ENCODE measurements at places on chromosomes 4 and X.
A peak's percentile ranks its signal among the peaks of the same experiment; 100 is the strongest.

DNA sequence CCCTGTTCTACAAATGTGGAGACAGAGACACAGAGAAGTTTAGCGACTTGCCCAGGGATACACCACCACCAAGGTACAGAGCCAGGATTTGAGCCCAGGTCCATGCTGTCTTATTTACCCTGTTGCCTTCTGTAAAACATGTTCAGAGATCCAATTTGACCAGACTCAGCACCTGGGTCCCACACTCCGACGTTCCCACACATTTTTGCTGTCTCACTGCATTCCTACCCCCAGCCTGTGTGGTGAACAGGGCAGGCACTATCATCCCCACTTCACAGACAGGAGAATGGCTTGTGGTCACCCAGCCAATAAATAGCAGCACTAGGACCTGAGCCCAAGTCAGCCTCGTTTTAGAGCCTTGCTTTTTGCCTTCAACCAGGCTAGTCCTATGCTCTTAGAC, 102.8 kb downstream of the PJA1 start:
- peak; percentile 12 for DNase-seq

GRCh38 chr4:100981447-100982204, 365.7 kb downstream of the PPP3CA start:
- DNase-seq: peak; percentile 82

- DNase-seq: peak; percentile 39
Observed at GRCh38 chr4:150123796-150124677, 45.8 kb downstream of the DCLK2 start.

DNA sequence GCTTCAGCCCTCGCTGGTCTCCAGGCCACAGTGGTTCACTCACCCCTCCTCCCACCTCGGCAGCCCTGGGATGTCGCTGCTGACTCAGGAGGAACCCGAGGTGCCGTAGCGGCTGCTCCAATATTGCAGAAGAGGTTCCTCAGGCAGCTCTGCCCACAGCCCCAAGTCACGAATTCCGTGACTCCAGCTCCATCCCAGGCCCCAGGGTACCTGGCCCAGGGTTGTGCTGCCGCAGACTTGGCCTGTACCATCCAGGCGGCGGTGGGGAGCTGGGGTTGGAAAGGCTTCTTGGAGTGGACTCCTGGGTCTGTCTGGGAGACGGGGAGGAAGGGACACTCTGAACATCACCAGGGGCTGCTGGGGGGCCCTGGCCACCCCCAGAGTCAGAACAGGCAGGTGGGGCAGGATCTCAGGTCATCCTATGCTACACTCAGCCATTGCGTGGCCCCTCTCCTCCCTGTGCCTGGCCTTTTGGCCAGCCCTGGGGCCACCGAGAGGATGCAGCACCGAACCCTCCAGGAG, 728 bp upstream of the HGFAC start:
- DNase-seq: peak; percentile 58

DNA sequence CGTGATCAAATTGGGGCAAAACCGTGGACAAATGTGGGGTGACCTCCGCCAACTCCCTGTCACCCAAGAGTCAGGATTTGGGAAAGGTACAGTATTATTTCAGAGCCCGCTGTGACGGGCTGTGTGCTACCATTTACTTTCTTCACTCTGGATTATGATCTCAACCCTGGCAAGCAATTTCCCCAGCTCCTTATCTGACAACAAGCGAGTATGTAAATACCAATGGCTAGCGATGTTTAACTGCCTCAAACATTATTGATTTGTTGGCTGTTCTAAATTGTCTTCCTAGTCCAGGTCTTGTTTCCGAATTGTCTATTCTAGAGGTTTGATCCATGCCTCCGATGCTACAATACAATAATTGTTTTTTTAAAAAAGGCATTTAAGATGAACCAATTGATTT, 17.7 kb upstream of the PITX2 start:
- DNase-seq: no peak

DNA sequence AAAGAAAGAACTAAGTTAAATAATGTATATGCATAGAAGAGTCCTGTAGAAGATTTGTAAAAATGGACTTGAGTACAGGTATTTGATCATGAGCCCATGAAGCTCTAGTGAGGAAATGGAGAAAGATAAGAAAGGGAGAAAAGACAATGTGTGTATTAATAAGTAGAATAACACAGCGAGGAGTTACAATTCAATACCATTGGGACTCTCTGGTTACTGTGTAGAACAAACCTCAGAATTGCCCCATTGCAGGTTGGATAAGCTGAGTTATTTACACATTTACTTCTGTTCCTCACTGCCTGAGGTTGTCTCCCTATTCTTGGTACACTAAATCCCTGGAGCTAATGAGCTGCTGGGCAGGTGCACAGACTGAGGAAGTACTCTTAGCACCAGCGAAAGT, 33.3 kb downstream of the BANK1 start:
- DNase-seq: no peak

DNA sequence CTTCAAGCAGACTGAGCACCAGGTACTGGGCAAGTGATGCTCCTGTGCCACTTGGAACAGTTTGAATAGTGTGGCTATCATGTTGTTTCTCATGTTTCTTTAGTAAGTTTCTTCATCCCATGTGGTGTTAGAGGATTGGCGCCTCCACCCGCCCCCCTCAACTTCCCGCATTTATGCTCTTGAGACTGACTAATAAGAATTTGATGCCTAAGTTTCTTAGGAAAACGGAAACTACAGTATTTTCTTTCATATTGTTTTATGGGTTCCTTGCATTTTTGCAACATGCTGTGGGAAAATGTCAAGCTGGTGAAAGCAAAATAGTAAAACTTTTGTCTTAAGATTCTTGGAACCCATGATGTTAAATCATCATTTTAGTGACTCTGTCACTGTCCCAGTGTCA, 101.2 kb upstream of the SLC4A4 start:
- peak; percentile 50 for DNase-seq

DNA sequence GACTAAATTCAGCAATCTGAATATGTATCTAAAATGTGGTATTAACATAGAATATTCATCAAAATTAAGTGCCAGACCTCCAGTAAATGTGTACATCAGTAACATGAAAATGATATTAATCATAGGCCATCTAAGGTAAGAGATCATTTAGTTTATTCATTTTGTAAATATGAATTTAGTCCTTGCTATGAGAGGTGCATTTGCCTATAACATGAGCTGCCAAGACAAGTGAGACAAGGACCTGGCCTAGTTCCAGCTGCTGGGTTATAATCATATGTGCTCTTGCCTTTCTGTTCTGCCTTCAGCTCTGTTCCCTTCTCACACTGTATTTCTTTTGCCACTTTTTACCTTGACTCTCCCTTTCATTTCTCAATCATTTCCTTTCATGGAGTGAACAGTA, 160.0 kb downstream of the STIM2 start:
- DNase-seq: no peak
